ENCODE measurements at places on chromosomes 3 and 15. TPM values are rescaled to one million over a fixed set of nuclear protein-coding genes. Genes with fewer than 3 reads are reported as not detected.

DNA sequence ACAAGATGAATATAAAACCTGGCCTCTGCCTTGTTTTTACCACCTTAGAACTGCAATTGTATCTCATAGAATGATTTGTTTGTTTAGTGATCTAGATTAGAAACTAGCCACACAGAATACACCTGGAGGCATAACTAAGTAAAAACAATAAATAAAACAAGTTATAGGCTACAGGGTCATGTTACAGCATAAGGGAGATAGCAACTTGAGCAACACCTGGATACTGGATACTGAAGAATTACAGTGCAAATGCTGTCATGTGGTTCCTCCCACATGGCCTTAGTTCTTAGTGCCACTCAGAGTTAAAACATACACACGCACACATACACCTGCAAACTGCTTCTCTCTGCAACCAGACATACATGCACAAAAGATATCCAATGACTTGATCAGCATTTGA, 563.4 kb upstream of the DPPA4 start:
- no peak for DNase-seq

Gene C2CD4A
- total RNA-seq: 0.32 TPM

DNA sequence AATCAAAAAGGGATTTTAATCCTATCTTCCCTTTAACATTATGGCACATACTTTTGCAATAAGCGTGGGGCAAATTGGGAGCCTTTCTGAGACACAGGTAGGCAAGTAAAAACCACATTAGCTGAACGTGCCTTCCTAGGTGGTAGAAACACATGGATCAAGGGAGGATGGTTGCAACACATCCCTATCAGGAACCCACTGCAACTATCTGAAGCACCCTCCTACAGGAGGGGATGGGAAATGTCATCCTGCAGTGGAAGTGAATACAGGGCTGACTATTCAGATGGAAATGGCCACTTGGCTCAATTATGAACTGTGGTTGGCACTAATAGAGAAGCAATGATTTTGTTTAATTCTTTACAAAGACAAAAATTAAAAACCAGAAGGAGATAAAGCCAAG, 826.3 kb downstream of the FHIT start:
- no peak for DNase-seq

DNA sequence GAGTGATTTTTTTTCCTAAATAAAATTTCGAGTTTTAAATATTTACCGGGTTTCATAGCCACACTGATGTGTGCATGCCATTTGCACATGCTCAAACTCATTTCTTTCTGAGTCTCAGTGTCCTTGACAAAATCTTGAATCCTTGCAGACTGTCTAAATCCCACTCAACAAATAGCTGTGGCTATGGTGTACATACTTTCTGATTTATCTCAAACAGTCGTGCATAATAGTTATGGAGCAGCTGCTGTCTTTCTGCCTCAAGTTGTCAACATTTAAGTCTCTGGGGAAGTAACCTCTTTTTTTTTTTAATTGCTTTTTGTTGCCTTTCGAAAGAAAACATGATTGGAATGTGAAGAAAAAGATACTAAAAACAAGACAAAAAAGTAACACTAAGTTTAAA, 52.8 kb upstream of the UTS2B start:
- DNase-seq: no peak

GRCh38 chr3:194967151-194968117, 281.8 kb downstream of the FAM43A start:
- no peak for DNase-seq

DNA sequence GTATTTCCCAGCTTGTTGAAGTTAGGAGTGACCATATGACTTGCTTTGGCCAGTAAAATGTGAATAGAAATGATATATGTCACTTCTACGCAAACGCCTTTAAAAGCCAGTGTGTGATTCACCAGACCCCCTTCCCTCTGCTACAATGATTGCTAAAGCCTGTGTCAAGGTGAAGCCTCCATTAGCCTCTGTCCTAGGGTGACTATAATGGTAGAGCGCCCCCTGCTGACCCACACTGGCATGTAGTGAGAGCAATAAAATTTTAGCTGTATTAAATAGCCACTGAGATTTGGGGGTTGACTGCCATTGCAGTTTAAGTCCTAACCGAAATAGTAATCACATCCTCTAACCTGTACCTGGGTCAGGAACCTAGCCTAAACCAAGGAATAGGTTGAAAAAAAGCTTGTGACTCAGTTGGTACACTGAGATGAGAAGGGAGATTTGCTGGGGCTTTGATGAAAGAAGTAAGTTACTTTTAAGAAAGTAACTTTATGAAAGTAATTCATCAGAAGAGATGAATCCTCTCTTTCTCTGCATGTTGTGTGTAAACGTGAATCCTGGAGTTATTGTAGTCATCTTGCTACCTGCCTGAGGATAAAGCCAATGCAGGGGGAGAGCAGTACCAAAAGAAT, 52.6 kb downstream of the GTF2E1 start:
- peak; percentile 91 for DNase-seq

- DNase-seq: no peak
These were observed 462.2 kb downstream of the NSUN3 start for GRCh38 chr3:94525043-94525442.

Gene MBNL1
- 16.0 TPM for total RNA-seq

Gene AADACL2
- not detected for total RNA-seq

Gene FEZF2
- not detected for total RNA-seq

Gene GP9
- total RNA-seq: not detected

Gene CYP1A2
- total RNA-seq: not detected

- DNase-seq: no peak
These were observed 24.1 kb downstream of the SLC24A5 start for GRCh38 chr15:48144889-48145288.

Gene CKMT1B
- 37.3 TPM for total RNA-seq

GRCh38 chr3:15769256-15769915, 28.4 kb downstream of the ANKRD28 start:
- DNase-seq: no peak

GRCh38 chr3:170701696-170702678, 116.1 kb upstream of the SLC7A14 start:
- DNase-seq: no peak

Gene GPR15
- total RNA-seq: not detected

DNA sequence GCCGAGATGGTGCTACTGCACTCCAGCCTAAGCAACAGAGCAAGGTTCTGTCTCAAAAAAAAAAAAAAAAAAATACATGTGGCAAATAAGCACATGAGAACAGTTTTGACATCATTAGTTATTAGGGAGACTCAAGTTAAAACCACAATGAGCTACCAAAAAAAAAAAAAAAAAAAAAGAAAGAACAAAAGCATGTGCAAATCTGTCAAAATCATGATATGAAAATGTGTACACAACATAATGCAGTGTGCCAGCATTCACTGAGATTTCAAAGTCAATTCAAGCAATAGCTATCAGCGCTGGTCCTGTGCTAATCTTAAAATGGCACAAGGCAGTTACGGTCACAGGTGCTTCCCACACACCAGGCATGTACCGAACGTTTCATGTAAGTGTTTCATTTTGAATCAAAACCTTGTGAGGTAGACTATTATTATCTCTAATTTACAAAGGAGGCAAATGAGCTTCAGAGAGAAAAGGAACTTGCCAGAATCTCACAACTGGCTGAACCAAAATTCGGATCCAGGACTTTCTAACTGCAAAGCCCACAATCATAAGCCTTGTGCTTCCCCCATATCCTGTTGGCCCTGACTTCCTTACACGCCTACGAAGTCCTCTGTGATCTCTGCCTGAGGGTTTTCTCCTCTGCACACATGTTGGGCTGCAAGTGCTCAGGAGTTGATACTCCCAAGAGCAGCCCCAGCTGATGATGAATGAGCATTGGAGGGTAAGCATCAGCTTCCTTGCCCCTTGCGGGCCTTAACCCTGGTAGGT, 200.1 kb upstream of the PROK2 start:
- DNase-seq: no peak

DNA sequence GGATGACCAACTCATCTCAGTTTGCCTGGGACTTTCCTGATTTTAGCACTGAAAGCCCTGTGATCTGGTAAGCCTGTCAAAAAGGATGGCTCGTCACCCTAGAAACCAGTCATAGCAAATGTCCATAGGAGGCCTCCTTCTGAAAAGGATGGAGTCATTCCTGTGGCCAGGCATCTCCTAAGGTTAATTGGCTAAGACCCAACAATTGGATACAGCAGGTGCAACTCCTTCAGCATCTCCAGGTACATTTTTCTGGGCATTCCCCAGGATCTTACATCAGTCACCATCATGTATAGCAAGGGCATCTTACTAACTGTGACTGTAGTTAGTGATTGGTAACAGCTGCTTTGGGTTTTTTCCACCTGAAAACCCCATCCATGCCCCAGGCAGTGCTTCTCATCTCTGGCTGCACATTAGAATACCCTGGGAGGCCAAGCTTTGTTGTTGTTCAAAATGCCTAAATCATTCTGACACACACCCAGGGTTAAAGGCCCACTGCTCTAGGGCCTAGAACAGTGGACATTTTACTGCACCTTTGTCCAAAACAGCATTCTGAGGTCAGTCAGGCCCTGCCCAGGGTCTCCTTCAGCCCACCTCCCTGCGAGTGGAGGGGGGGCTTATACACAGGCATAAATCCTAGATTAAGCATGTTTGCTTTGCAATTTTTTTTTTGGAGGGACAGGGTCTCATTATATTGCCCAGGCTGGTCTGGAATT, 28.3 kb upstream of the GALNT15 start:
- no peak for DNase-seq

GRCh38 chr15:39130556-39131379, 450.1 kb upstream of the THBS1 start:
- no peak for DNase-seq

Gene TMED3
- total RNA-seq: 50.9 TPM

- DNase-seq: no peak
These were observed 40.2 kb downstream of the P2RY1 start for GRCh38 chr3:152874896-152875749.

- DNase-seq: no peak
These were observed 982.3 kb downstream of the ROBO2 start for GRCh38 chr3:78022232-78022631.

Gene CFAP91
- total RNA-seq: 2.2 TPM

GRCh38 chr15:47876986-47877385, 159.7 kb downstream of the SEMA6D start:
- no peak for DNase-seq

Gene SYNM
- 2.2 TPM for total RNA-seq

- DNase-seq: peak; percentile 38
These were observed 158.8 kb downstream of the POLR2M start for GRCh38 chr15:57865294-57865693.

DNA sequence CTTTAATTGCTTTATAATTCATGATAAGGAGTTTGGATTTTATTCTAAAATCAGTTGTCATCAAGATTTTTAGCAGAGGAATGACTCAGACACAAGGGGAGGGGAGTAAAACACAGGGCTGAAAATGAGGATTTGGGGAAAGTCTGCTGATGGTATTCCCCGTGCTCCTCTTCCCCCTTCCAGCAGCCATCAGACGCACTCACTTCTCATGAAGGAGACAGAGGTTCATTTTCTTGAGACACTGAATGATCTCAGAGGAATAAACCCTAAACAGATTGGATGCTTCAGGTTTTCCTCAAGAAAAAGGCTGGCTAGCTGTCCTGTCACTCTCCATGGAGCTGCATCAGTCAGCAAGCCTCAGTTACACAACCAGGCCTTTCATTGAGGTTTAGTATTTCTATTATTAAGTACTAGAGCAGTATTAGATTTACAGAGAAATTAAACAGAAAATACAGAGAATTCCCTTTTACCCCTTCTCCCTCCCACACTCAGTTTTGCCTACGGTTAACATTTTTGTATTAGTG, 166.4 kb downstream of the C3orf70 start:
- DNase-seq: no peak

Gene ATP13A5
- total RNA-seq: not detected

GRCh38 chr3:150346981-150347863, 60.9 kb upstream of the TSC22D2 start:
- DNase-seq: no peak

Gene AHSG
- 1.5 TPM for total RNA-seq

- no peak for DNase-seq
These were observed 258.9 kb upstream of the THBS1 start for GRCh38 chr15:39321977-39322376.

- DNase-seq: peak; percentile 7
These were observed 191.7 kb downstream of the GOLGA6L6 start for GRCh38 chr15:20349774-20350498.

Gene EOMES
- 0.76 TPM for total RNA-seq

DNA sequence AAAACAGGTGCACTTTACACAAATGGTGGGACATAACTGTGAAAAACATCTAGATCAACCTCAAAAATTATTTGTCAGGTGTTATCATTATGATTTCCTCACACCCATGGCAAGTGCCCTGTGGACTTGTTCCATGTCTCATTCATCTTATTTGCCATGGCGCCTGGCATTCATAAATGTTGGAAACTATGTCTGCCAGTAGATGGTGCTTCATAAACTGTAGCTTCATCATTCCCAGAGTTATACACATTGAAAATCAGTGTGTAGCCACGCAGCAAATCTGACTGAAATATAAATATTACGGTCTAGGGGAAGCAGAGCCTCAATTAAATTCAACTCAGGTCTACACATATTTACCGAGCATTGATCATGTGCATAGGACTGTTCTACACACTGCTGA, 90.7 kb downstream of the IMPG2 start:
- DNase-seq: no peak

- no peak for DNase-seq
These were observed 25.5 kb downstream of the SLC35A5 start for GRCh38 chr3:112587336-112587735.

GRCh38 chr3:129607391-129608068, 1.1 kb upstream of the PLXND1 start:
- DNase-seq: no peak

- no peak for DNase-seq
These were observed 1036.6 kb downstream of the IGSF11 start for GRCh38 chr3:117998071-117998470.

DNA sequence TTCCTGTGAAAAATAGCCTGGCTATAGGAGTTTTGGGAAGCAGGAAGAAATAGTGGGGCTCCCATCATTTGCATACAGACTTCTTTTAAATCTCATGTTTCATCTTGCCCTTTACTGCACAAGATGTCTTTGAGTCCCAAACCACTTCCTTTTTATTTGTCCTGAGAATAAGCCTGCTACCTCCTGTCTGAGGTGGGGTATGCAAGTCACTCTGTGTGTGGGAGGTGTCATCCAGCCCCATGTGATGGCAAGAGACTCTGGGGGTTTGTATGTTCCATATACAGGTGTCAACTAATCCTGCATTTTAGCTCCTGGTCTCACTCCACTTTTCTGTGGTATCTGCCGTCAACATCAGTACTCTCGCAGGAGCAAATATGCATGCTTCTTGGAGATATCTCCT, 102.0 kb downstream of the OTOL1 start:
- no peak for DNase-seq

GRCh38 chr15:73303636-73304035, 65.1 kb downstream of the HCN4 start:
- DNase-seq: no peak

GRCh38 chr3:26280517-26280916, 342.1 kb upstream of the LRRC3B start:
- no peak for DNase-seq

Gene ACOX2
- total RNA-seq: 1.1 TPM

Gene OSTN
- not detected for total RNA-seq

DNA sequence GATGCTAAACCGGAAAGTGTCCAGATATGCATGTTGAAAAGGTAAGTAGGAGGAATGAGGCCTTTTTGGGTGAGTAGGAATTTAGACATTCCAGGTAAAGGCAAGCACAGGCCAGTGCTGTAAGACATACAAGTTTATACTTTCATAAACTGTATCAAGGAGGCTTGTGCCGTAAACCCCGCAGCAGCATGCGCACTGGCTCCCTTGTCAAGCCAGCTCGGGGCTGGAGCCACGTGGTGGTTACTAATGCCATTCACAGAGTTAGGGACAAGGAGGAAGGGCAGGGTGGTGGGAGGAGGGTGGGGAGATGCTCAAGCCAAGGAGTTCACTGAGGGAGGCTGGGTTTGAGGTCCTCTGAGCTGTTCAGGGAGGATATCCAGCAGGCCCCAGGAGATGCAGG, 35.8 kb downstream of the PLD1 start:
- DNase-seq: no peak

All from WTC11 (cell line).